ENCODE measurements at places on chromosomes 16 and 17.

DNA sequence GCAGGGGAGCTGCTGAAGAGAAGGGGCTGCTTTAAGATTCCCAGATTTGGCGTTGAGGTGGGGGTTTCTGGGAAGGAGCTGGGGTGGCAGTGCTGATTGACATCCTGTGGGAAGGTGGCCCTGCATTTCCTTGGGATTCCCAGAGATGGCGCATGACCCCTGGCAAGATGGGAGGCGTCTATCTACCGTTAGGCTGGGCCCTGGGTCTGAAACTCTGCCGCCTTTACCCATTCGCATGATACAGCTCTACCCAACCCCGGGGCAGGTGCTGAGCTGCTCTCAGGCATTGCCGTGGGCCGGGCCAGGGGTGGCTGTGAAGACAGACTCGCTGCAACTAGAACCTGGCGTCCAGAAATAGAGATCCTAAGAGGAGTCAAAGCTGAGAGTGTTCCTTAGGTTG lies 9.9 kb upstream of the MVD start:
- DNase-seq = no peak

- DNase-seq = no peak
These were observed 98.0 kb downstream of the TBC1D16 start for GRCh38 chr17:79937391-79938335.

- no peak for DNase-seq
These were observed 21.3 kb downstream of the DEF8 start for GRCh38 chr16:89969741-89970410.

GRCh38 chr16:50485232-50485631 lies 63.0 kb upstream of the NKD1 start:
- DNase-seq = no peak

DNA sequence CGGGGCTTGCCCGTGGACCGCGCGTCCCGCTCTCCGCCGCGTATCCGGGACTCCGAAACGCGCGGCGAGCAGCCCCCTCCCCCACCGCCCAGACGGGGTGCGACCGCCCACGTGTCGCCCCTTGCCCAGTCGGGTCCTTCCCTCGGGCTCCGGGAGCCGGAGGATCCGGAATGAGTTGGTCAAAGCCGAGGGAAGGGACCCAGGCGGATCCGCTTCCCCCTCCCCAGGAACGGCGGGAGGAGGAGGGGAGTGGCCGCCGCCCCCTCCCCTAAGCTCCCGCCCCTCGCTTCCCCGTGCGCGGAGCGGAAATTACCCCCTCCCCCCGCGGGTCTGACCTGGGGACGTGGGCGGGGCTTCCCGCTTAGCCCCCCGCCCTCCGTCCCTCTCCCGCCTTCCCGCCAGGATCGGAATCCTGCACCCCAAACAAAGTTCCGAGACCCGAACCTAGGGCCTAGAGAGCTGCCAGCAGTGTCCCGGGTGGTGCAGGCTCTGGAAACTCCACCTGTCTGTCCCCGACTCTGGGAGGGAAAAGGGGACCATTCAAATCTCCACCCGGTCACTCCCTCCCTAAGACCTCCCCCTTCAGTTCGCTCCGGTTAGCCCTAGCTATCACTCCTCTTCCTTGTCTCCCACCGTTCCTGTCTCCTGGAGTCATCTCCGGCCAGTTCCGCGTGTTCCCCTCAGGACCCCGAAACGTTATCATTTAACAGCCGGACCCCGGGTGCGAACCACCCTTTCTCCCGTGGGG lies 1.0 kb upstream of the IGF2BP1 start:
- DNase-seq = no peak

GRCh38 chr17:13403982-13404946 lies 197.5 kb downstream of the HS3ST3A1 start:
- no peak for DNase-seq

DNA sequence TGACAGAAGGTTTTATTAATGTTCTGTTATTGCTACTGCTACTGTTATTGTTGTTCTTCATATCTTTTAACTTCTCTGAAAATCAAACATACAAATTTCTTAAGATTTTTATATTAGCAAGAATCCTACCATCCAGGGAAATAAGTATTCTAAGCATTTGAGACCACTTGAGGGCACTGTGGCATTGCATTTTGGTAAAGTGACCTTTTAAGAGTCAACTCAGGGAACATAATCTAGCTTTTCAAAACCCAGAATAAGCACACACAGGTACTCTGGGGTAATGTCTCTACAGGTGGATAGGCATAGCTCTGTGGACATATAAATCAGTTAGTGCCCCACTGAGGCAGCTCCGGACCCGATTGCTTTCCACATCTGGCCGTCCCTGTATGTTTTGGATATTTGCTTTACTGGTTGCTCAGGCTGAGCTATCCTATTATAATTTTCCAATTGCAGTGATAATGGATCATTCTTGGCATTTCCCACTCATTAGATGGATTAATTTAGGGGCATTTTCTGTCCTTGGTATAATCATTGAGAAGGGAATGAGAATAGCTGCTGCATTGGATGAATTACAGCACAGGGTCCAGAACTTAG lies 1425.1 kb upstream of the CDH8 start:
- no peak for DNase-seq

GRCh38 chr17:72249441-72249840 lies 128.6 kb downstream of the SOX9 start:
- no peak for DNase-seq

GRCh38 chr16:86854058-86854621 lies 275.8 kb downstream of the FOXL1 start:
- no peak for DNase-seq

- DNase-seq = no peak
These were observed 85.1 kb downstream of the PRKCA start for GRCh38 chr17:66387392-66387981.

GRCh38 chr16:6096931-6097670 lies 999.5 kb upstream of the EEF2KMT start:
- no peak for DNase-seq

GRCh38 chr17:17497845-17498520 lies 1.8 kb upstream of the RASD1 start:
- no peak for DNase-seq

- no peak for DNase-seq
These were observed 9.1 kb downstream of the ASIC2 start for GRCh38 chr17:33284022-33284421.

- DNase-seq = no peak
These were observed 54.8 kb downstream of the OR1D5 start for GRCh38 chr17:3008336-3009288.

GRCh38 chr16:3793161-3793576 lies 75.8 kb upstream of the TRAP1 start:
- no peak for DNase-seq

DNA sequence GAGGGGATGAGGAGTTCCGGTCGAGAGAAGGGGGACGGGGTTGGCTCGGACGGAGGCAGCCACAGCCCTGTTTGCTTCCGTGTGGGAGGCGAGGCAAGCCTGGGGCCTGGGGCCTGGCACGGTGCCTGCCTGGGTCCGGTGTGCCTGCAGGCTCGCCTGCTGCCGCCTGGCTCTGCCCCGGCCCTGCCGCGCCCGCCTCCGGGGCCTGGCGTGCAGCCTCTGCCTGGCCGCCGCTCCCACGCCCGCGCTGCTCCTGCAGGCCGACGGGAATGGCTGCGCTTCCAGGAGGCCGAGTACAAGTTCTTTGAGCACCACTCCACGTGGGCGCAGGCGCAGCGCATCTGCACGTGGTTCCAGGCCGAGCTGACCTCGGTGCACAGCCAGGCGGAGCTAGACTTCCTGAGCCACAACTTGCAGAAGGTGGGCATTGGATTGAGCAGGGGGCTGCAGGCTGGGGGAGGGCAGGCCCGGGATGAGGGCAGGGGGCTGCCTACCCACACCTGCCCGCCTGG lies 53.1 kb downstream of the MRC2 start:
- no peak for DNase-seq

DNA sequence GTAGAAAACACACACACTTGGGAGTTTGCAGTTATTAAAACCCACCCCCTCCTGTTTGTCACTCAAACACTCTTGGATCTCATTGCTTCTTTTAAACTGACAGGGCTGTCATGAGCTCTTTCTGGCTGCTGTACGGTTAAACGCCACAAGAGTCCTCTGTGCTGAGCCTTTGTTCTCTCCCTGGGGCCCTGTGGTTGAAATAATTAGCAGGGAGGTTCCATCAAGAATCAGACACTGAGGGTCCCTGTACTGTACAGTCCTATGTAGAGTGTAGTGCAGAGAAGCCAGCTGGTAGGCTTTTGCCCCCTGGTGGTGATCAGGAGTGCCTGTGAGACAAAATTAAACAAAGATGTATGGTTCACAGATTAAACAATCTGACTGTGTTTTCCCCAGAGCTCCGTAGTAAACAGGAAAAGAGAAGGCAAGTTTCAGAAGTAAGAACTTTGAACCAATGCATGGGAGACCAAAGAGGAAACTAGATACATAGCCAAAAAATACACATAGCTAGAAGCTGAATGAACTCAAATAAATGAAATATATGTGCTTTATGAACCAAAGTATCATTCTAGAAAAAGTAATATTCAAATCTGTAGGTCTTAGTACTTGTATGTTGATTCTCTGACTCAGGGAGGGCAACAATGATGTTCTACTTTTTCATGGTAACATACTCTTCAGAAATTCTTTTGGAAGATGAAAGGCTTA lies 1.4 kb upstream of the SSH2 start:
- DNase-seq = peak; percentile 47

- no peak for DNase-seq
These were observed 7.5 kb upstream of the OR1F1 start for GRCh38 chr16:3180445-3180878.

DNA sequence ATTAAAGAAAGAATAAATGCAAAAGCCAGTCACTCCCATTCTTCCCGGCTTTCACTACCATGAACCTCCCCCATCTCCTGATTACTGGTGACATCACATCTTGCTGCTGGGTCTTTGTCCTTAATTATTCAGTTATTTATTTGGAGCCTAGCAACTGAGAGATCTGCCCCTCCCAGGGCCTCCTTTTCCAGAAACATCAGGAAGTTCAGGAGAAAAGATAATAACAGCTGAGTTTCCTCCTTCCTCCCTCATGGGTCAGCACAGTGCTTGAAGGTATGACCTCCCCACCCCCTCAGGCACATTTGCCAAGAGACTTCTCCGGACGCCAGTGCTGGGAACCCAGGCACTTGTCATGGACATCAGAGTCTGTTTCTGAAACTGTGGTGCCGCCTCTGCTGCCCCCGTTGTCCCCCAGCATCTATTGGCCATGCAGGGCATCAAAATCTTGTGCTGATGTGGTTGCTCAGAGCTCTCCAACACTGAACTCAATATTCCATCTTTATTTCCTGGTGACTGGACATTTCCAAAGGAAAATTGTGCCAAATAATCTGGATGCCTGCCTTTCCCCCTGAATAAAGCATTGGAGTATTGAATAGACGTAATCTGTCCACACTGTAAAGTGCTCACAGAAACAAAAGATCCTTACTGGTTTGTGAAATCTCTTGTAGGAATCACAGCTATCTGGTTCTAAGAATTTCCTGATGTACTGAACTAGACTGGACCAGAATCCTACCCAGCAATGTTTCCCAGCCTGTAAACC lies 71.8 kb downstream of the ZNF18 start:
- no peak for DNase-seq

- DNase-seq = no peak
These were observed 46.5 kb downstream of the MAP1LC3B start for GRCh38 chr16:87438611-87438985.

DNA sequence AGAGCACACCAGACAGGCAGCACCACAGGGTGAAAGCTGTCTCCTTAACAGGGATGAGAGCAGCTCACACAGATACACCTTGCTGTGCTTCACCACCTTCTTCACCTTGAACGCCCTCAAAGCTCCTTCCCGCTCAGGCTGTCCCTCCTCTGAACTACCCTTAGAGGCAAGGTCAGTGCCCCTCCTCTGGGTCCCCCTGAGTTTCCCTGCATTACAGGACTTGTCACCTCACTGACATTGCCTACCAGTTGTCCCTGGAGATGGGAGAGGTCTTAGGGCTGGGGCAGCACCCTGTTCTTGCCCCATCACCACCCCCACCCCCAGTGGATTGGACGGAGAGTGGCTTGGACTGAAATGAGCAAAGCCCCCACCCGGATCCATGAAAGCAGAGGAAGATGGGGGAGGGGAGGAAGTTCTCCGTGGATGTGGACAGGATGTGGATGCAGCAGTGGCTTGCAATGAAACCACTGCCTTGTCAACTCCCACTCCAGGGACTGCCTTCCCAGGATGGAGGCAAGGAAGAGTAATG lies 73.2 kb upstream of the CDH5 start:
- DNase-seq = no peak

- DNase-seq = no peak
These were observed 3.2 kb upstream of the CDK5RAP3 start for GRCh38 chr17:47967607-47968252.

DNA sequence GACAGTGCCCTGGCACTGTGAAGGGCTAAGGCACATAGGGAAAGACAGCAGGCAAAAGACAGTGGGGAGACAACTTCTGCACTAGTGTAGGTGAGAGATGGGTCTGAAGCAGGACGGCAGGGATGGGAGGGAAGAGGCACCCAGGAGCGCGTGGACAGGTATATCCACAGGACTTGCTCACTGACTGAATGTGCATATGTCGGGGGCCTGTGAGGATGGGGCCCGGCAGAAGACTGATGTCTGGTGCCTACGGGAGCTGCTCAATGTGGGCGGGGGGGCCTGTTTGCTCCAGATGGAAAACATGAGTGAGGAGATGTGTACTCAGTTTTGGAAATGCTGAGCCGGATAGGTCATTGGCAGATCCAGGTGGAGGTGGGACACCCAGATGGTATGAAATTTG lies 47.3 kb upstream of the PMFBP1 start:
- DNase-seq = no peak

- DNase-seq = no peak
These were observed 102.1 kb upstream of the CHMP6 start for GRCh38 chr17:80889231-80890195.

DNA sequence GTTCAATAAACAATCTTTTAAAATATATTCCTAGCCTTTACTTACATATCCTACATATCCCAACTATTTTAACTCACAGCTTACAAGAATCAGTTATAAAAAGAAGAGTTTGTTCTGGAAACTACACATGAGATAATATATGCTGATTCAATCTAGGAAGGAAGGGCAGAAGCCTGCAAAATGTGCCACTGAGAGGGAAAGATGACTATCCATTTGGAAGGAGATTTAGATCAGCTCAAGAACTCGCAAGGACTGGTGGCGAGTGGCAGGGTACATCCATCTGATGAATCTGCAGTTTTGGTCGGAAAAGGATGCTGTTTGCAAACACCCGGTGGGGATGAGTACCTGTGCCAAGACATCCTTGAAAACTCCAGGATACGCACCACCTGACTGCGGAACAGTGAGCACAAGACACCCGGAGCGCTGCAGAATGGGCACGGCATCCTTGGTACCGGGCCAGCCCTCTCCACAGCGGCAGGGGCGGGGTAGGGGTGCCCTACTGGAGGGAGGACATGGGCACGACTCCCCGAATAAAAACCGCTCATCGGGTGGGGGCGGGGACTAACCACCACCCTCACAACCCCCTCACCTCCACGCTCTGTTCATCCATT lies 723 bp downstream of the TRIM37 start:
- DNase-seq = peak; percentile 60
